ENCODE measurements at places on chromosomes 3 and 15.

- DNase-seq = no peak
These were observed 311.2 kb downstream of the RPLP1 start for GRCh38 chr15:69763831-69764230.

DNA sequence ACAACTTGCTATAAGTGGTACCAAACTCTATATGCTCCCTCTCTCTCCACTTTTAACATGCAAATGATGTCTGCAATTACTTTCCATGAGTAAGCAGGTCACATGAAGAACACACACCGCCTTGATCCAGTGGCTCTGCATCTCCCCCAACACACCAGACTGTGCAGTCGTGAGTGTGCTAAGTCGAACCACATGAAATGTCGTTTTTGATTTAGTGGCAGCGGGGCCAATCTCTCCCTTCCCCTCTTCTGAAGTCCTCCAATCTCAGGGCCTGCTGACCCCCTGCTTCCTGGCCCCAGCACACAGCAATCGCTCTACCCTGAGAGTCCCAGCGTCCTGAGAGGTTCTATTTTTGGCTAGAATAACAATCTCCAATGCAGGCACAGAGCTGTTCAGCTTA, 312.5 kb downstream of the SHQ1 start:
- no peak for DNase-seq

GRCh38 chr3:105927741-105928140, 58.9 kb upstream of the CBLB start:
- DNase-seq = no peak

- peak; percentile 2 for DNase-seq
These were observed 570 bp upstream of the NEDD4 start for GRCh38 chr15:55993804-55994560.

DNA sequence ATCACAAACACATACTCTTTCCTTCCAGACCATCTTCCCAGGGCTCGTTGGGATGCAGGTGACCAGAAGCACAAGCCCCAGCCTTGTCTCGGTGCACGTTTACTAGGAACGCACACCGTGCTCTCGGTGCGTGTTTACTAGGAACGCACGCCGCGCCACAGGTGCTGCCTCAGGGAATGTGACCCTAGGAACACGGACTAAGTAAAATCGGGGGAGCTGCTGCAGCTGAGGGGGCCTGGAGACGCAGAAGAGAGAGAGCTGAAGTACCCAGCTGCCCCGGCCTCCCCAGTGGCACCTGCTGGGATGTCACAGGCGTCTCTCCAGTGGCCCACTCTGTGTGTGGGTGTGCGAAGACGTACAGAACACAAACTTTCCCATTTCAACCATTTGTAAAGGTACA, 91.0 kb upstream of the SNRPA1 start:
- DNase-seq = no peak

- no peak for DNase-seq
These were observed 84.2 kb downstream of the MYO9A start for GRCh38 chr15:72033711-72034110.

GRCh38 chr3:107412376-107412775, 35.1 kb downstream of the CCDC54 start:
- no peak for DNase-seq

GRCh38 chr15:40438712-40439111, 2.0 kb upstream of the BAHD1 start:
- no peak for DNase-seq

DNA sequence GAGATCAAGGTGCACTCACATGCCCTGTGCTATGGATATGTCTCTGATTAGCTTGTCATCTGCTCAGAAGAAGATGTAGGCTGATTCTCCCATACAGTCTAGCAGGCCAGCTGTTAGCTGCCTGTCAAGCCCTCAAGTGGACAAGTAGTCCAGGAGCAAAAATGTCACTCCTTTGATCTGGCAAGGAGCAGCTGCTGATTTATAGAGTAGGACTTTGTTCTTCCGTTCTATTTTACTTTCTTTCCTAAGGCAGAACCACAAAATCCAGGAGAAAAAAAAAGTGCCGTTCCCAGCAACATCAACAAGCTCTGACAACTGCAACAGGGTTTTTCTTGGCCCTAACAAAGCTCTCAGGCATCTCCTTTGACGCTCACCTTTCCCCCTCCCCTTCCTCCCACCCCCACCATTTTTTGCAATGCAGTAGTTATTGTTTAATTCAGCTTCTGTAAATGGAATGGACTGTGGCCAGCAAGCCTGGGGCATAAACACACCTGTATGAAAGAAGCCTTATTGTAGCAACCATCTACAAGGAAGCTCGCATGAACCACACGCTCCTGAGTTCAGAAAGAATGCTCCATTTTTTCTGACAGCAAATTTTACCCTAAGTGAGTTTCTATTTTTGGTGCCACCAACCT, 196.3 kb downstream of the MEIS2 start:
- DNase-seq = no peak

DNA sequence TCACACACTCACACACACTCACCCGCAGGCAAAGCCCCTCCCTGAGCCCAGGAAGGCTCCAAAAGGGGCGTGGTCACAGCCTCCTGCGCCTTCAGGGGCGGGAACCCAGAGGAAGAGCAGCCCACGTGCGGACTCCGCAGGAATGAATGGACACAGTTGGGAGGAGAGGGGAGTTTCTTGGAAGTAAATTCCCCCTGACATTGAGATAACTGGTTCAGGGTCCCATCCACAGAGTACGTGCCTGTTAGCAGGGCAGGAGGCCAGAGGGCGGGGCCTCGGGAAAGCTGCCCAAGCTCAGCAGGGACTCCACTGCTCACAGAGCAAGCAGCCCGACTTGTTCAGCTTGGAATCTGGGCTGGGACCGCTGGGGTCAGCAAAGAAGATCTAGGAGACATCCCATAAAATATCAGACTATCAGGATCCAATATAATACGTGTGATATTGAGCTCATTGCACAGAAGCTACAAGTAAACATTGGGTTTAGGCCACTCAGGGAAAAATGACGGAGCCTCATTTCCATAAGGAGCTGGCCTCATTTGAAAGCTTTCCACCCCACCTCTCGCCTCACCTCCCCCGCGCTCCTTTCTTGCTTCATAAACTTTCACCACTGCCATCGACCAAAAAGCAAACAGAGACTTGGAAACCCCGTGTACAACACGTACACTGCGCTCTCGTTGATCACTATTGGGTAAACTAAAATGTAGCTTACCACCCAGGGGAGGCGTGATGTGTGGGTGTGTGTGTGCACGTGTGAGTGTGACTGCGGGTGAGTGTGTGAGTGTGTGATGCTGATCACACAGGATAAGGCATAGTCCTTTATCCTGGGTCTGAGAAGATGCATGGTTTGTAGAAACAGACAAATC, 36.0 kb downstream of the TM2D3 start:
- no peak for DNase-seq

- DNase-seq = no peak
These were observed 231.2 kb upstream of the ARRDC4 start for GRCh38 chr15:97729270-97729669.

GRCh38 chr3:106215047-106215446, 346.2 kb upstream of the CBLB start:
- no peak for DNase-seq

- no peak for DNase-seq
These were observed 31.8 kb downstream of the PLD1 start for GRCh38 chr3:171778493-171778892.

- DNase-seq = no peak
These were observed 80.9 kb downstream of the STT3B start for GRCh38 chr3:31613654-31614053.

- DNase-seq = no peak
These were observed 106.7 kb downstream of the ADAMTS17 start for GRCh38 chr15:100235030-100235617.

GRCh38 chr15:26632500-26632899, 140.4 kb downstream of the GABRB3 start:
- no peak for DNase-seq

GRCh38 chr15:91857772-91858171, 4.3 kb downstream of the SLCO3A1 start:
- DNase-seq = peak; percentile 87

- DNase-seq = no peak
These were observed 56.5 kb downstream of the SEMA3G start for GRCh38 chr3:52388348-52388821.

GRCh38 chr3:172191629-172192028, 152.3 kb downstream of the FNDC3B start:
- DNase-seq = no peak

GRCh38 chr3:101009386-101009785, 16.2 kb upstream of the ABI3BP start:
- DNase-seq = no peak

- DNase-seq = no peak
These were observed 28.6 kb downstream of the PLD1 start for GRCh38 chr3:171781711-171782127.

DNA sequence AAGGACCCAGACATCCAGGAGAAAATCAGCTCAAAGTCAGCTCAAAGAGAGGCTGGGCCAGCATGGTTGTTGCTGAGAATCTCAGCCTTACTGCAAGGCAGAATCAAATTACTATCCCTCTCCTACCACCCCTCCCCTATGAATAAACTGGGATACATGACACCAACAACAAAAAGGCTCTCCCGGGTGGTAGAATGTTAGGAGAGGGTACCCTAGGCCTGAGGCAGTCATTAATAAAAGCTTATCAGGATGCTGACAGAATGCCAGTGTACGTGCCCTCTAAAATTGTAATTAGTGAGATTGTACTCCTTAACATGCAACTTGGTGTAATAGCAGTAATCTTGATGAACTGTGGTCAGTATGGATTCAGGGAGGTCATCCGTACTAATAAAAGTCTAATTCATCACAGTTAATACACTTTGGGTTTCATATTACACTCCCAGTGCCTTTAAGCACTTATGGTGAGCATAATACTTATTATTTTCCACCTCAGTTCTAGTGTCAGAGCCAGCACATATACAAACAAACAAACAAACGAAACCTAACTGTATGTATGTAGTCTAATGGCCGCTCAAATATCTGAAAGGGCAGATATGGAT, 76.5 kb downstream of the B3GALNT1 start:
- DNase-seq = no peak

- DNase-seq = no peak
These were observed 8.8 kb downstream of the NUDT16 start for GRCh38 chr3:131390331-131390730.

GRCh38 chr3:50410608-50411139, 51.4 kb upstream of the TMEM115 start:
- no peak for DNase-seq

GRCh38 chr3:73294537-73294936, 233.1 kb downstream of the EBLN2 start:
- DNase-seq = no peak

DNA sequence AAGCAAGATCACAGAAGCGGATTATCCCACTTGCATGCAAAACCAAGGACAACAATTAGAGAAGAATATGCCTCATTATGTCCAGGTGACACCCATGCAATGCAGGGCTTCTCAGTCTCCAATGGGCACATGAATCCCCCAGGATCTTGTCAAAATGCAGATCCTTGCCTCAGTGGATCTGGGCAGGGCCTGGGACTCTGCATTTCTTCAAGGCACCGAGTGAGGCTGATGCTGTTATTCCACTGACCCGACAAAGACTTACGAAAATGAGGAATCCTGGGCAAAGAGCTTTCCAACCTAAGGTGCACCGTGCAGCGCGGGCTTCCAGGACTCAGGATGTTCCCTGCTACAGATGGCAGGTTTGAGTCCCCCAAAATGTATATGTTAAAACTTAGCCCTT, 99.2 kb downstream of the ATP10A start:
- DNase-seq = no peak

GRCh38 chr3:74267131-74267530, 347.3 kb downstream of the CNTN3 start:
- DNase-seq = no peak

- DNase-seq = no peak
These were observed 15.3 kb downstream of the DNAJC13 start for GRCh38 chr3:132432639-132433038.

DNA sequence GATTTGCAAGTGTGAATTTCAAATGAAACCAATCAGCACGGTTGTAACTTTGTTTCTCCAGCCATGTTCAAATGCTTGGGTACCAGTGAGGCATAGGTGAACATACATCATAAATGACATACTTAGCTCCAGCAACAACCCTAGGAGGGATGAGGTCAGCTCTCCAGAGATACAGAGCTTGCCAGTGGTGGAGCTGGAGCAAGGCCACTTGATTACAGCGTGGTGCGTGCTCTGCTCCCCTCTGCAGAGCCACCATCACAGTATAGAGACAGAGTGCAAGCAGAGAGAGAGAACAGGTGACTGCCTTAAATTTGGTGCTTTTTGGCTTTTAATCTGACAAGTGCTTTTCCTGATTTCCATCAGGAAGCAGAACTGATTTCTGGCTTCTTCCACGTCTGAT, 275.1 kb downstream of the PDZRN3 start:
- DNase-seq = no peak

DNA sequence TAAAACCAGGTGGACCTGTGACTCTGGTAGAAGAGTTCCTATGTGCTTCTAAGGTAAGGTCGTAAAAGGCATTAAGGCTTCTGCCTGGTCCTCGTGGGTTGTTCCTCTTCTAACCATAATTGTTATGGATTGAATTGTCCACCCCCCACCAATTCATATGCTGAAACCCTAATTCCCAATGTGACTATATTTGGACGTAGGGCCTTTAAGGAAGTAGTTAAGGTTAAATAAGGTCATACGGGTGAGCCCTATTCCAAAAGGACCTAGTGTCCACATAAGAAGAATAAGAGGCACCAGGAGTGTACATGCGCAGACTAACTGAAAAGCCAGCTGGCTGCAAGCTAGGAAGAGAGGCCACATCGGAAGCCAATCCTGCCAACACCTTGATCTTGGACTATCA, 1.9 kb downstream of the ADPGK start:
- no peak for DNase-seq

DNA sequence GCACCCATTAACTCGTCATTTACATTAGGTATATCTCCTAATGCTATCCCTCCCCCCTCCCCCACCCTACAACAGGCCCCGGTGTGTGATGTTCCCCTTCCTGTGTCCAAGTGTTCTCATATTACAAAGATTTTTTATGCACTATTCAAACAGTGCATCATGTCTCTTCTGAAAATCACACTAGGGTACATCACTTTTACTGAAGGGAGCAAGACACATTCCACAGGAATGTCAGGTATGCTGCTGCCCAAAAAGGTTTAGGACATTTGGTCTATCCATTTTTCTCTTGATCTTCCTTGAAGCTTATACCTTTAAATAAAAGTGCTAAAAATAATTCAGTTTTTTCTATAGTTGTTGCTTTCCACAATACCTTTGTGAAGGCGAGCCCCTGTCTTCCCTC, 9.2 kb upstream of the EPHA3 start:
- no peak for DNase-seq

DNA sequence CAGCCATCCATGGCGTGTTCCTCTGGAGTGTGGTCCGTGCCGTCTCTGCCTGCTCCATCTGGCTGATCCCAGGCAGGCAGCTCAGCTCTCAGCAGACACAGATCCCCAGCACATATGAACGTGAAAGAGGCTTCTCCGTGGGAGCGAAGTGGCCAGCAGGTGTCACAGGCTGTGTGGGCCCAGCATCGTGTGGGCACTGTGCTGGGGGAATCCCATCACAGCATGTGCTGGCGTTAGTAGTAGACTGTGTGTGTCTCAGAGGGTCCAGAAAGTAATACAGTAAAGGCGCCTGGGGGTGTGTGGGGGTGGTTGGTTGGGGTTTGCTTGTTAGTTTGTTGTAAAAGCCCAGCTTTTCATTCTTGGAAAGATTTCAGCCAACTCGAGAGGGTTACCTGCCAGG, 147.6 kb downstream of the IGF1R start:
- DNase-seq = no peak

- no peak for DNase-seq
These were observed 9.6 kb upstream of the TMEM41A start for GRCh38 chr3:185508335-185508991.
